ENCODE measurements at places on chromosomes 2 and 18.

DNA sequence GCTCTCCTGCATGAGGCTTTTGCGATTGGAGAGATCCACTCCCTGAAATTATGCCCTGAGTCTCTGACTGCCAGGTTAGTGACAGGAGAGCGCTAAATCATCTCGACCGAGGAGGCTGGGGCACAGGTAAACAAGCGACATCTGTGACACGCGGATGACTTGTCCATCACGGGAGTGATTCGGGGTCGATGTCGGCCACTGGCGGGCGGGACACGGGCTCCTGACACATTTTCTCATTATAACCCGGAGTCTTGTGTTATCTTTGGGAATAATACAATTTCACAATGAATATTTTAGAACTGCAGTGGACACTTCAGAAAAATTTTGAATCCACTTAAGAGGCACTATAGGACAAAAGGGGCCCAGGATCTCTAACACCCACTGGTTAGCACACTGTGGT is 29.5 kb upstream of the SLC35G4 start:
- no peak for DNase-seq

DNA sequence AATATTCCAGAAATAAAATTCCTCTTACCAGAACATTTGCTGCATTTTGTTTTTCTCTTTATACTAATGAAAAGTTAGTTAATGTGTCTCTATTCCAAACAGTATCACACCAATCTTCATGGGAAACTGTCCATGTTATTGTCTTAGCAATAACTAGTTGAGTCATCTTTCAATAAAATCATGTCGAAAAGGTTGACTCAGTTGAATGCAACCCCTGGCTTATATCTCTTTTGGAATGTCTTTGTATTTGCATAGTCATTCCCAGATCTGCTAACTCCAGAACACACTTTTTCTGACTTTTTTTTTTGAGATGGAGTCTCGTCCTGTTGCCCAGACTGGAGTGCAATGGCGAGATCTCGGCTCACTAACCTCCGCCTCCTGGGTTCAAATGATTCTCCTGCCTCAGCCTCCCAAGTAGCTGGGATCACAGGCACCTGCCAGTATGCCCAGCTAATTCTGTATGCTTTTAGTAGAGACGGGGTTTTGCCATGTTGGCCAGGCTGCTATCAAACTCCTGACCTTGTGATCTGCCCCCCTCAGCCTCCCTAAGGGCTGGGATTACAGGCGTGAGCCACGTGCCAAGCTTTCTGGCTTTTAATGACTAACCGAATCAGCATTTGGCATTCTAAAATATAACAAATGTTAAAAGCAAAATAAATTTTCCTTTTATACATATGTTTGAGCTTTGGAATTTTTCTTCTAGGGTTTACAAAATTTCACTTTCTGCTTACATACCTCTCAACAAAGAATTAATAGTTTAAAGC is 133.2 kb upstream of the GULP1 start:
- no peak for DNase-seq

- DNase-seq: no peak
These were observed 66.6 kb downstream of the UGGT1 start for GRCh38 chr2:128157644-128158043.

DNA sequence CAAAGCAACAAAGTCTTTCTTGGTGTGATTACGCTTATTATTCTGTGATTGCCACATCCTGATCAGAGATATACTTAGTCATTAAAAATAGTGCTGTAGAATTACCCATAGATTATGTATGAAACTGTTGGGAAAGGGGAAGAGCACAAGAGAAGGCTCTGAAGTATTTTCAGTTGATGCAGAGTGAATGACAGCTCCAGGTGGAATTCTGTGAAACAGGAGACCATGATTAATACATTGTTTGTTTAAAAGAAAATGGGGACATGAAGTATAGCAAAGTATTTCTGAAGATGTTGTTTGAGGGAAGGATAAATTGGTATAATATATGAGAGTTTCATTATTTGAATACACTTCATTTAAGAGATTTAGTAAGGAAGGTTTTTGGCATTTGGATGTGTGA is 307.6 kb upstream of the CDH20 start:
- DNase-seq: no peak

GRCh38 chr2:233919938-233920337 is 2.8 kb downstream of the TRPM8 start:
- DNase-seq: no peak

GRCh38 chr2:218711550-218711929 is 905 bp downstream of the TTLL4 start:
- no peak for DNase-seq

- DNase-seq: no peak
These were observed 180.7 kb upstream of the EPHA4 start for GRCh38 chr2:221752781-221753180.

GRCh38 chr2:199902486-199903110 is 8.5 kb upstream of the C2orf69 start:
- DNase-seq: no peak

DNA sequence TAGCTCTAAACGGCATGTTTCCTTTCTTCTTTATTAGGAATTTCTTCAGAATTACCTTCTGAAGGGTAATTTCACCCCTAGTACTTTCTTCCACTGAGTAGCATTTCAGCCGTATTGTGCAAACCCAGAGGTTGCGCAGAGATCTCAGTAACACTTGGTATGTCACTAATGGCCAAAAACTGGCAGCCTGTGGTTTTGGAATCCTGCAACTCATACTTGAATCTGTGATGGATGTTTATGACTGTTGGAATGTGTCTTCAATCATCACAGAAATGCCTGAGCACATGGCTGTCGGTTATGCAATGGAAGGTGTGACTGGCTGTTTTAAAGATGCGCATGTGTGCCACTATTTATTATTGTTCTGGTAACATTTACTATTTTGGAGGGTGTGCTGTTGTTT is 100.0 kb downstream of the COLEC12 start:
- DNase-seq: peak; percentile 31

GRCh38 chr2:120229341-120229740 is 6.1 kb upstream of the TMEM185B start:
- DNase-seq: no peak

GRCh38 chr2:18950361-18950851 is 361.0 kb upstream of the NT5C1B start:
- no peak for DNase-seq

DNA sequence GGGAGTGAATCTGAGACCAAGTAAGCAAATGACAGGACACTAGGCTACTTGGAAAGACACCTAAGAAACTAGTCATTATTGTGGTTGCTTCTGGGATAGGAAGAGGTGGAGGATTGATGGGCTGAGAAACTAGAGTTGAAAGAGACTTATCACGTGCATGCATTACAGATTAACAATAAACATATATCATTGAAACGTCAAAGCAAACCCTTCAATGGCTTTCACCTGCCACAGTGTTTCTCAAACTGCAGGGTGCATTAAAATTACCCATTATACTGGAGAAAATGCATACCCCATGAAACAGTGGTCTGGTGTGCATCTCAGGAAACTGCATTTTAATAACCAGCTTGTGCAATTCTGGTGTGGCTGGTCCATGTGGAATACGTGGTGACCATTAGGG is 318.8 kb downstream of the SMAD2 start:
- no peak for DNase-seq

DNA sequence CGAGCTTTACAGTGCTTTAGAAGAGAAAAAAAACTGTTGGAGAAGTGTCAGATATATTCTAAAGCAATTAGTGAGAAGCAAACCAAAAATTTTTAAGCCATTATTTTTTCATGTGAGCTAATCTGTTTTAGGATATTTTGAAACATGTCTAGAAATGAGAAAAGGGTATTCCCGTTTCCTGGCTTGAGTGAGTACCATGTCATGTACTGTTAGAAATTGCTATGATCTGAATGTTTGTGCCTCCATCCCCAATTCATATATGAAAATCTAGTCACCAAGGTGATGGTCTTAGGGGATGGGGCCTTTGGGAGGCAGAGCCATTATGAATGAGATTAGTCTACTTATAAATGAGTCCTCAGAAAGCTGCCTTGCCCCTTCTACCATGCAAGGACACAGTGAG is 493.3 kb upstream of the GCFC2 start:
- no peak for DNase-seq

DNA sequence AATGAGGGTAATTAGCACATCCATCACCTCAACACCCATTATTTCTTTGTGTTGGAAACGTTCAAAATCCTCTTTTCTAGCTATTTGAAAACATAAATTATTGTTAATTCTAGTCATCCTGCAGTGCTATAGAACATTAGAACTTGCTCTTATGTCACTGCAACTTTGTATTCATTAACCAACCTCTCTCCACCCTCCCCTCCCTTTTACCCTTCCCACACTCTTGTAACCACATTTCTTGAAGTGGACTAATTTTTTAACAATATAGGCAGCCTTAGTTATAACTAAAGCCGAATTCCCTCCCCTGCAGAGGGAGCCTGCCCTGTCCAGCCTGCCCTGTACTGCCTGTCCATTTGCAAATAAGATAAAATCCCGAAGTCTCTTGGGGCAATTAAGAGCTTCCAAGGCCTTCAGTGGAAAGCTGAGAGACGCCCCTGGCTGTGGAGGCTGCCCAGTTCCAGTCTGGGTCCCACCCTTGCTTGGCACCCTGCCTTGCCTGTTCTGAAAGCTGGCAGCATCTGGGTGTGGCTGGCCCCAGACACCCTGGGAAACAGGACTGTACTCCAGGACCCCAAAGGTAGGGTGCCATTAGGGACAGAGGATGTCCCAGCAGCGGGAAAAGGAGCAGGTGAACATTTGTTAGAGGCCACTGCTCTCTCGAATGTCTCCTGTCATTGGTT is 65.1 kb downstream of the MEX3C start:
- no peak for DNase-seq

DNA sequence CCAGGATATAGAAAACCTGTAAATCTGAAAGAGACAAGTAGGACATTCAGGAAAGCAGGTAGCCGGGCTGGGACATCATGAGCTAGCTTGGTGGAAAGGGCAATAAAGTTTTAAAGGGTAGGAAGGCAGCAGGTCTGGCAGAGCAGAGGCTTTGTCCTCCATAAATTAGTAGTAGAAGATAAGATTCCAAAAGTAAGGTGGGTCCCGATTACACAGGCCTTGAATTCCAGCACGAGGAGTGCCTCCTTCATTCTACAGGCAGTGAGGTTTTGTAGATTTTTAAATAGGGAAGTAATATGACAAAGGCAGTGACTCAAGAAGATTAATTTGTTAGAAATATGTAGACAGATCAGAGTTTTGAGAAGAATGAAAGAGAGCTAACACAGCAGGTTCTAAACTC is 160.7 kb downstream of the DTNB start:
- peak; percentile 15 for DNase-seq

DNA sequence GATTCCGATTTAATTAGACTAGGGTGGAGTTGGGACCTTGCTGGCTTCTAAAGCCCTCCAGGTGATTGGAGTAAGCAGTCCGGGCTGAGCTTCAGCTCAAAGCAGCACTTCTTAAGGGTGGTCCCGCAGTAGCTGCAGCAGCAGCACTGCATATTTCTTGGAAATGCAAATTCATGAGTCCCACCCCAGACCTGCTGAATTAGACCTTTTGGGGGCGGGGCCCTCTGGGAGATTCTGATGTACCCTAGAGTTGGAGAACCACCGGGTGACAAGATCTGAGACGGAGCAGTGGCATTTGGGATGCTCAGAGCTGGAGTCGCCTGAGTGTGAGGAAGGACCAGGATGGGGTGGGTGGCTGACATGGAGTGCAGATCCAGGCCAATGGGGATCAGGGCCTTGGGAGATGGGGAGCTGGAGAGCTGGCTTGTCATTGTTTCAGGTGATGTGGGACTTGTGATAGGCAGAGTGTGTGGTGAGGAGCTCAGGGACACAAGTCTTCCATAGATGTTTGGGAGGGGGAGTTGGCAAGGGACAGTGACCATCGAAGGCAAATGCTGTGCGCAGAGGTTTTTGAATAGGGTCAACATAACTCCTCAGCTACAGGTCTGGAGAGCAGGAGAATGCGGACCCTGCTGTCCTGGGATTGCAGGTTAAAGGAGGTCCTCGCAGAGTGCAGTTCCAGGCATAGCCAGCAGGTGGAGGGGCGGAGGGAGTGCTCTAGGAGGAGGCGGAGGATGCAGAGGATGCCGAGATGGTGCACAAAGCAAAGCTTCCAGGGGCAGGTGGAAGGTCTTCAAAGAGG is 130.9 kb upstream of the RAB12 start:
- peak; percentile 77 for DNase-seq

GRCh38 chr2:12456293-12457106 is 260.2 kb upstream of the TRIB2 start:
- peak; percentile 93 for DNase-seq

DNA sequence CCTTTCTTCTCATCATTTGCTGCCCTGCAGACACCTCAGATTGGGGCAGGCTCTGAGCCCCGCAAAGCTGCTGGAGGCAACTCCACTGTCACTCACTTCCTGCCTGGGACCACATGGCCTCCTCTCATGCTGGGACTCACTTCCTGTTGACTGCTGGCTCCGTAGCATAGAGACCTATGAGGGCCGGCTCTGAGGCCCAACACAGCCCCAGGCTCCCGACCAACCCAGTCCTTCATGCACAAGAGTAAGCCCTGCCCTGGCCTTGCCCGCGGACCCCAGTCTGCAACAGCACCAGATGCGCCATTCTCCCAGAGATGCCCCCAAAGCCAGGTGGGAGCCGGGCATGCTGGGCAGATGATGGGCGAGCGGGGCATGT is 55.7 kb downstream of the DNMT3A start:
- peak; percentile 57 for DNase-seq

DNA sequence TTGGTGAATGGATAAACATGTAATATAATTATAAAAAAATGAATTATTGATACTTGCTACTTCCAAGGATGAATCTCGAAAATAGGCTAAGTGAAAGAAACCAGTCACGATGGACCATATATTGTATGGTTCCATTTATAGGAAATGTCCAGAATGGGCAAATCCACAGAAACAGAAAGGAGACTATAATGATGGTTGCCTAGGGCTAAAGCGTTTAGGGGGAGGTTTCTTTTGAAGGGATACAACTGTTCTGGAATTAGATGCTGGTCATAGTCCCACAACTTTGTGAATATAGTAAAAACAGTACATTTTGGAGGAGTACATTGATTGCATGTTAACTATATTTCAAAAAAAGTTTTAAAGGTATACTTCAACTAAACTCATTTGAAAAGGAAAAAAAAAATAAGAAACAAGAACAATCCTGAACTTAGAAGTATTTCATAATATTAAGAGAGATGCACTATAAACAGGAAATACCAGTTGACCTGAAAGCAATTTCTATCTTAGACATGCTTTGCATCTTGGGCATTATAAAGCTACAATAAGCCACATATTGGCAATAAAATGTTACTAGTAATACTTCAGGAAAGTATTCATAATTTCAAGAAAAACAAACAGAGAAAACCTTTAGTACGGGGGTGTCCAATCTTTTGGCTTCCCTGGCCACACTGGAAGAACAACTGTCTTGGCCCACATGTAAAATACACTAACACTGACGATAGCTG is 130.0 kb downstream of the C2orf74 start:
- DNase-seq: no peak

DNA sequence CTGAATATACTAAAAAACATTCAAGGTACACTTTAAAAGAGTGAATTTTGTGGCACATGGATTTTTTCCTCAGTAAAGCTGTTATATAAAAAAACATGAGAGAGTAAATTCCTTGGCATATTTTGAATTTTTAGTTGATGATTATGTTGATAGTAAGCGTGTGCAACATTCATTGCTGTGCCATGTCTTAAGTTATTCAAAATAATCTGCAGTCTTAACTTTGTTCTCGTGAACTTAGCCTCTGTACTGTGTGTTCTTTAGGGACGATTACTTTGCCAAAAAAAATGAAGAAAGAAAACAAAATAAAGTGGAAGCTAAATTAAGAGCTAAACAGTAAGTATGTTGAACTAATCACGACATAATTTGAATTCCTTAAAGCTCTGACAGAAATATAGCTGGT is 9.6 kb downstream of the SSB start:
- no peak for DNase-seq

- DNase-seq: no peak
These were observed 75.9 kb upstream of the FOSL2 start for GRCh38 chr2:28316546-28317335.

Measured in suppressor macrophage treated with lipopolysaccharide for 1 hour (primary cell).